ENCODE measurements at places on chromosomes 4 and X. TPM values are rescaled to one million over a fixed set of nuclear protein-coding genes. Genes with fewer than 3 reads are reported as not detected.

IL15 gene
- total RNA-seq, result 13.5 TPM

MCF2 gene
- 0.07 TPM for total RNA-seq

DDIT4L gene
- total RNA-seq, result 0.21 TPM

CASK gene
- total RNA-seq, result 20.4 TPM

RAB41 gene
- total RNA-seq, result not detected

SUPT20HL1 gene
- total RNA-seq, result not detected

TENM3 gene
- 0.86 TPM for total RNA-seq

ANAPC4 gene
- 14.6 TPM for total RNA-seq

FOXR2 gene
- not detected for total RNA-seq

SLC7A11 gene
- total RNA-seq, result 20.5 TPM

UBL4A gene
- 66.6 TPM for total RNA-seq

PPP1R2C gene
- total RNA-seq, result not detected

PCDH18 gene
- not detected for total RNA-seq

RASSF6 gene
- total RNA-seq, result 0.72 TPM

GUF1 gene
- 8.3 TPM for total RNA-seq

CLIC2 gene
- total RNA-seq, result 0.10 TPM

VCX gene
- not detected for total RNA-seq

QDPR gene
- total RNA-seq, result 52.5 TPM
